ENCODE measurements at places on chromosomes 1 and 21.

GRCh38 chr1:9849691-9850441 is 26.1 kb upstream of the CLSTN1 start:
- no peak for DNase-seq
- H3K4me1 ChIP-seq, result peaks cover 20% of the 10 kb centered on the region
- peak overlapping the region; percentile 43 for H3K4me3 ChIP-seq
- H3K27me3 ChIP-seq, result no peaks in the 10 kb centered on the region
- peaks cover 6% of the 10 kb centered on the region for H3K36me3 ChIP-seq
- H3K27ac ChIP-seq, result no peak overlapping the region

- DNase-seq, result no peak
These were observed 10.4 kb downstream of the SLC30A10 start for GRCh38 chr1:219917851-219918466.

DNA sequence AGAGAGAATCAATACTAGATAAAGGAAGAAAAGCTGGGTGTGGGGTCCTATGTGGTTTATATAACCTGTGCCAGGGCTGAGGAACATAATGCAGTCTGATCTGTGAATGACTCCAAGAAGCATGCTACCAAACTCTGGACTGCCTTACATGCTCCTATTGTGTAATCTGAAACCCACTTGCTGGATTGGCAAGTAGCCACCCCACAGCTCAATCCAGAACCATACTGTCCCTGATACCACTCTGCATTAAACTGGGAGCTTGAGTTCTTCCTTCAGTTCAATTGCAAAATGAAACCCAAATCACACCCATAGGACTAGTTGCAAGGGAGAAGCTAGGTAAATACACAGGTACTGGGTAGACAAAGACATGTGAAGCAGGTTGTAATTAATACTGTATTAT is 115.4 kb upstream of the NEGR1 start:
- no peak for DNase-seq
- H3K4me3 ChIP-seq, result no peak overlapping the region
- no peaks in the 10 kb centered on the region for H3K36me3 ChIP-seq
- no peak overlapping the region for H3K27ac ChIP-seq
- no peaks in the 10 kb centered on the region for H3K27me3 ChIP-seq

GRCh38 chr1:186763107-186763506 is 65.6 kb upstream of the PLA2G4A start:
- peak overlapping the region; percentile 44 for H3K27ac ChIP-seq
- H3K36me3 ChIP-seq, result no peaks in the 10 kb centered on the region
- peaks cover 26% of the 10 kb centered on the region for H3K4me1 ChIP-seq
- H3K27me3 ChIP-seq, result peaks cover 13% of the 10 kb centered on the region
- H3K4me3 ChIP-seq, result peak overlapping the region; percentile 57

GRCh38 chr1:165828103-165828668 is 772 bp downstream of the UCK2 start:
- DNase-seq, result peak; percentile 69
- peaks cover 5% of the 10 kb centered on the region for H3K27me3 ChIP-seq
- peaks cover 4% of the 10 kb centered on the region for H3K36me3 ChIP-seq
- H3K4me3 ChIP-seq, result peak overlapping the region; percentile 93
- H3K27ac ChIP-seq, result peak overlapping the region; percentile 99
- peaks cover 22% of the 10 kb centered on the region for H3K4me1 ChIP-seq

- H3K4me1 ChIP-seq, result no peaks in the 10 kb centered on the region
- H3K27ac ChIP-seq, result no peak overlapping the region
- peaks cover 11% of the 10 kb centered on the region for H3K36me3 ChIP-seq
- no peak overlapping the region for H3K4me3 ChIP-seq
These were observed 102.9 kb downstream of the DTL start for GRCh38 chr1:212138457-212138856.

GRCh38 chr1:227945891-227946623 is 1.7 kb downstream of the WNT9A start:
- DNase-seq, result no peak
- no peaks in the 10 kb centered on the region for H3K36me3 ChIP-seq

- H3K36me3 ChIP-seq, result peaks cover 2% of the 10 kb centered on the region
- no peak overlapping the region for H3K4me3 ChIP-seq
- H3K27me3 ChIP-seq, result no peaks in the 10 kb centered on the region
- DNase-seq, result no peak
- H3K4me1 ChIP-seq, result no peaks in the 10 kb centered on the region
- H3K27ac ChIP-seq, result no peak overlapping the region
These were observed 9.8 kb downstream of the RABIF start for GRCh38 chr1:202879128-202879527.

DNA sequence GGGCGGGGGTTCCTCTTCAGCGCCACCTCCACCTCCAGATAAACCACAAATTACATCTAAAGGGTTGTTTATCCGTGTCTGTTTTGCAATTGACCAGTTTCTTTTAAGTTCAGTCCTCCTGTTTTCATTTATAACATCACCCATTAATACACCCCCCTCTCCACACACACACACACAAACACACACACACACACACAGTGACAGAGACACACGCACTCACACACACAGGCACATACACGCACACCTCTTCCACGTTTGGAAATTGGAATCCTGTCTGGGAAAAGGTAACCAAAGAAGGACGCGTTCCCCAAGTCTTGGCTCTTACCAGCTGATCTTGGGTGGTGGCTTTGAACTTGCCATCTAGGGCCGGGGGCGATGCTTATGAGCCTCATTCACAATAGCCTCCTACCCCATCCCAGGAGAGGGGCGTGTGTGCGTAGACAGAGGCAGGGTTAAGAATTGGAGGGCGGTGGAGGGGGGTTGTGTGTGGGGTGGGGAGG is 442 bp upstream of the CSMD2 start:
- no peak for DNase-seq
- H3K36me3 ChIP-seq, result peaks cover 2% of the 10 kb centered on the region

All from activated T-cell treated with anti-CD3 and anti-CD28 coated beads, Interleukin-2, amount 50 U/mL, for 72 hours (primary cell).